ENCODE measurements at places on chromosomes 2 and 18.

DNA sequence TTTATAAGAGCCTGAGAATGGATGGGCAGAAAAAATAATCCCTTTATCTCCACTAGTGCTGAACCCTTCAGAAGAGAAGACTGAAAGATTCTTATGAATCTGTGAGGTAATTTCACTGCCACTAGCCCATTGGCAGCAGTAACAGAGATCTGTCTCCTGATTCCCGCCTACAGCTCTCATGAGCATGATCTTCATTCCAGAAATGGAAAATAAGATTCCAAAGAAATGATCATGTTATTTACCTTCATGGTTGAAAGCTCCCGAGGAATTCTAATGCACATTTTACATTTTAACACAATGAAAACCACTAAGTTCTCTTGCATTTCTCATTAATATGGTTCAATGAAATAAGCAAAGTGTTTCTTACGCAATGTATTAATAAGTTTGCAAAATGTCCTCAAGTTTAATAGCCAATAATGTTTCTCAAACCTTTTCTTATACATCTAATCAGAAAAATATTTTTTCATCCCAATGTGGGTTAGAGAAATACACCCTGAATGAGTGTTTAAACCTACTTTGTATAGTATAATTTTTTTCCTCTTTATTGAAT lies 905.6 kb downstream of the TMEM182 start:
- ATAC-seq, result no peak

DNA sequence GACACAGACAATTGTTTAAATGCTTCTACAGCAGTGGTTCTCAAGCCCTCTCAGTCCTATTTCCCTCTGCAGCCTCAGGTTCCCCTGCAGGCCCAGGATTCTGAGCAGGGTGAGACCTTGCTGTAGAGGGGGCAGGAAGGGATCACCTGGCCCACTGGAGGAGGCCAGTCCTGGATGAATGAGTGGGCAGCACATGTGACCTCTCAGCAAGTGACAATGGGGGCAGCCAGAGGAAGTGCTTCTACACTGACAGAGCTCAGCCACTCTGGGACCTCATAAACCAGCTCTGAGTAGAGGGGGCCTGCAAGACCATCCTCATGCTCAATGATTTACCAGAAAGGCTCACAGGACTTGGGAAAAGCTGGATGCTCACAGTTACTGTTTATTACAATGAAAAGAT lies 63.2 kb downstream of the ASB1 start:
- ATAC-seq, result no peak

- ATAC-seq, result no peak
These were observed 109.1 kb downstream of the CDK15 start for GRCh38 chr2:201915446-201915845.

DNA sequence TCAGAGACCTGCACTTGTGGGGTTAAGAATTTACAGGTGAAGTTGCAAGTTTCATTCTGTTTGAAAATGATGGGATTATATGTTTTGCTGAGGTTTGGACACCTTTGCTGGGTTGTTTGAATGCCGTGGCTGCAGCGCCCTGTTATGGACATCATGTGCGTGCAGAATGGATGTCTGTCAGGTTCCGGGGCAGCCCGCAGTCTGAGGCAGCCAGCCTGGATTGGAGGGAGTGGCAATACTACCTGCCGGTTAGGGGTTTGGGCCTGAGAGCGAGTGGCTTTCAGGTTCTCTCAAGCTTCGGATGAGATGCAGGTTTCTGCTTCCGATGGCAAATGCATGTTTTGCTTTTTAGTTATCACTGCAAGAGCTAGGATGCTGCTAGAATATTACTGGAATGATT lies 1.1 kb downstream of the CASP8 start:
- ATAC-seq, result no peak

DNA sequence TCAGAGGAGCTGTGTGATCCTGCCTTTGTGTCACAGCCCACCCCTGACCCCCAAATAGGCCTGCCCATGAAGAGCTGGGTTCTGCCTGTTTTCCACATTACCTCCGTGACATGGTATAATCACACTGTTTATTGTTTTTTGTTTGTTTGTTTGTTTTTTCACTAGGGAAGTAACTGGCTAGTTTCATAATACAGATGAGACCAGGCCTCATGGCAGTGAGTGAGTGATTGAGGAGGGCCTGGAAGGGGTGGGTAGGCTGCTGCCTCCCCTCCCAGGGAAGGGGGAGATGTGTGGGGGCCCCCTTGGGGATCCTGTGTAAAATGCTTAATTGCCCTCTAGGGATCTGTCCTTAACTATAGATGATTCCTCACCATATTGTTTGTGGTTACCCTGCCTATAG lies 190.5 kb downstream of the LDLRAD4 start:
- ATAC-seq, result no peak

DNA sequence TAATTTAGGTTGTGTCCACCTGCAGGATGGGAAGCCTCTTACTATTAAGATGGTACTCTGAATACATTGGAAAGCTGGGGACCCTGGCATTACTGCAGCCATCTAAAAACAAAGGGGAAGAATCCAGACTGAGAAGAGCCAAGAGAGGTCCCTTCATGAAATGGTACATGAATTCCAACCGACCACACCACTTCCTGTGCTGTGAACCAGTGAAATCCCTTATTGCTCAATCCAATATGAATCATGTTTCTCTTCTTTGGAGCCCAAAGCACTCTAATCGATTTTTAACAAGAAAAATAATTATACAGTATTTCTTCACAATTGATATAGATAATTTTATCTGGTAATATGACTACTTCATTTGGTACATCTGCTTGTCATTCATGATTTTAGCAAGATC lies 479.7 kb upstream of the RAB6C start:
- no peak for ATAC-seq

DNA sequence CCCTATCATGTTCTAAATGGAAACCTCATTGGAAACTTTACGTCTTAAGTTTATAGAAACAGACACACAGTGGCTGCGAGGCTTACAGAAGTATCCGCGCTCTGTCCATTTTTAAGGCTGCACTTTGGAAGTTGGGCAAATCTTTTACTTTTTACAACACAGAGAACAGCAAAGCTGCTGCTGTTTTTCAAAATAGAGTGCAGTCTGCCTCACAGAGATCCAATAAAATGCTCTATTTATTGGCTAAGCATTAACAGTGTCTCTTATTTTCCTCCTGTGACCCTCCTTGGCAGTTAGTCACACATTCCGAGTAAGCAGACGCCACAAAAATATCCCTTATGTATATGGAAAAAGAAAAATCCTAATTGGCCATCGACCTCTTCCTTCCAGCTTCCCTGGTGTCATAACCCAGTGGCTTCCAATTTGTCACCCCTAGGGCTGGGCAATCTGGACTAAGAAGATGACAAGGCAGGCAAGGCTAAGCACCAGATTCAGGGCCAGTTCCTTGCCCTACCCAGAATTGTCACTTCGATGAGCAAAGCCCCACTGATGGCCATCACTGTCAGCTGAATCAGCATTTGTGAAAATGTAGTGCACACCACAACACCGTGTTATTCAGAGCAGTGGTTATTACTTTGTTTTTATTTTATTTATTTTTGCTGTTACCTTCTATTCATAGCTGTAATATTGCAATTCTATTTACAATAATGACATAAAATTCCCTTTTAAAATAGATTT lies 47.7 kb upstream of the MEIS1 start:
- no peak for ATAC-seq

- ATAC-seq, result no peak
These were observed 45.6 kb downstream of the DIPK1C start for GRCh38 chr18:74411475-74411874.

DNA sequence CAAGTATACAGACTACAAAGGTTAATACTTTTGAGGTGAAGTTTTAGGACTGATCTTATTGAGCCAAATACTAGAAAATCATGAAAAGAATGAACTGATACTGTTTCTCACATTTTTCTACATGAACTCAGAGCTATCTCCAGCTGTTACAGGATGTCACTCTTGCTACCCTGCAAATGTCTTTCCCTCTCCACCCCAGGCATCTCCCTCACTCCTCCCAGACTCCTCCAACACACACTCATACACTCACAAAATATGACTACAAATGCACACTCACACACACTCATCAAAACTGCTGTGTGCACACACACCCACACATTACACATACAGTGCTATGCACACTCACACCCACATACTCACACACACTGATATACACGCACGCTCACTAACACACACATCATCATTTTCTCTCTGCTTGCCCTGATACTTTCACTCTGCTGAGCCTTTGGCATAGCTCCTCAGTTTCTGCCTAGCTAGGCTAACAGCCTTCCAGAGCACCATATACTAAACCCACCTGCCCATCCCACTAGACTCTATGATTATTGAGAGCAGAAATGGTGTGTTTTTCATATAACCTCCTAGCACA lies 273.3 kb downstream of the CD226 start:
- no peak for ATAC-seq

DNA sequence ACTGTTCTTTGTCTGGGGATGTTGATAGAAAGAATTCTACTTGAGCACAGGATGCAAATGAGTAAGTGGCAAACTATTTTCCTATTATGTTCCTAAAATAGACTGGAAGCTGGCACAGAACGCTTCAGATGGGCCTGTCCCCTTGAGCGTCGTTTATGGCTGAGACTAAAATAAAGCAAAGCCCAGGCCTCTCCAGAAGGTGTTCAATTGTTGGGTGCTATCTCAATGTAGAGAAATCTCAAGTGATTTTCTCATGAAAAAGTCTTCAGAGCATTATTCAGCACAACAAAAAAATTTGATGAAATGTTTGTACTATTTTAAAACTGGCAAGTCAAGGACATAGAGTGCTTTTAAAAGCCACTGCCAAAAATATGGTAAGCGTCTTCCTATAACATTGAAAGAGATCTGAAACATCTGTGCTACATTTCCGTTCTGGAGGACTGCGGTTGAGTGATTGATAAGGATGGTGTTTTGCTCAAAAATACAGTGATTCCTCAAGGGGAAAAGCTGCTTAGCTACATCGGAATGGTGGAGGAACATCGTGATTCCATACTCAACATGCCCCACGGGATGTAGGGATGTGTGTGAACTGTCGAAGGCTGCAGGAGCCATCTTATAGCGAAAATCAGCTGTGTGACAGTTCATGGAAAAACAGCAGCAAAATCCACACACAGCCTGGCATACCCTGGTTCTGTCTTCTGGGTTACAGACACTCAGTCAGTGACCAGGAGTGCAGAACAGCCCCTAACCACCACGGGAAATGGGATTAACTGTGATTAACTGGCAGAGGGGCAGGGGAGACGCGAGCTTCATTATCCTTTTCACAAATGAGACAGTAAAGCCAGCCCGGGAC lies 10.4 kb upstream of the LRRFIP1 start:
- no peak for ATAC-seq

DNA sequence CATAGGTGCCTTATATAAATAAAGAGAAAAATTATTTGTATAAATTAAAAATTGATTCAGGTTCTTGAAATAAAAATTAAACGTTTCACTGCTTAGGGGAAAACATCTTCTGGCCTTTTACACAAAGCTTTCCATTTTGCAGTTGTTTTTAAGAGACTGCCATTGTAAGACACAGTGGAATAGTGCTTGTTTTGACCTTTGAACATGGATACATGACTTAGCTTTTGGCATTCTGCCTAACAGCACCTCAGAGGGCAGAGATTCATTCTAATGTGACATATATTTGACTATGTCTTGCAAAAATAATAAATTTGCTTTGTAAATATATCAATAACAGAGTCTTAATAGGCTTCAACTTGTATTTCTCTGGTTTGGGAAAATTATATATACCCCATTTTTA lies 142.1 kb downstream of the SLC4A10 start:
- ATAC-seq, result no peak

DNA sequence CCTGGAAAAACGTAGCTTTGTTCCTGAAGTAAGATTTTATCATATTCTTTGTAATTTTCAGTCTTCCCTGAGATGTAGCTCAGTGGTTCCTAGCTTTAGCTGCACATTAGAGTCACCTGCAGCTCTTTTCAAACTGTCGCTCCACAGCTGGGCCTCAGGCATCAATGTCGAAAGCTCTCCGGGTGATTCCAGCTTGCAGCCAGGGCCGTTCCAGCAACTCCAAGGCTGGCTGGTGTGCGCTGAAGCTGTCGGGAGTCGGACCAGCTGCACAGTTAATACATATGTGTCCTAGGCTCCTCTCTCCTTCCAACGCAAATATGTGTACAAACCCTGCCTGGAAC lies 609 bp upstream of the ZNF2 start:
- ATAC-seq, result peak; percentile 30

DNA sequence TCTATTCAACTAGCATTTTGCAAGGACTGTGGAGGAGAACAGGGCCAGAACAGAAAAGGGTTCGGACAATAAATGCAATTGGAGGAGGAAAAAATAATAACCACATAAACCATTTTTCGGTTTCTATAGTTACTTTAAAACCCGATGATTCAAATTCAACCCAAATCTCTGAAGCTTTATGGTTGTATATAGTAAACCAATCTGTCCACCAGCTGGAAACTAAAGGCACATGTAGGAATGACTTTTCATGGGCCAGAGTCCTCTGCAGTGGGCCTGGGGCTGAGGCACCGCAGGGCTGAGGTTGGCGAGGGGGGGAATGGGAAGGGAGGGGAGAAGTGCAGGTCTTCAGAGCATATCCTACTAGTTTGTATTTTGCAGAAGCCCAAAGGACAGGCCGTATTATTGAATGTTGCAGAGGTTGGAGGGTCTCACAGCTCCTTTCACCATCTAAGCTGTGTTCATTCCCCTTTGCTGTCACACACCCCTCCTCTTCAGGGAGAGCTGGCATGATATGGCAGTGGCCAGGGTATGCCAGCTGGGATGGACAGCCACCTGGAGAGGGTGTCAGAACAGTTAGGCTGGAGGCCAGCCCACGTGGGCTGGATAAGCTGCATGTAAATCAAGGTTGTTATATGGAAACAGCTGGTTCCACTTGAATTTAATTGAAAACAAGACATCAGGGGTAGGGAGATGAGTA lies 267.1 kb downstream of the PRKCE start:
- no peak for ATAC-seq

DNA sequence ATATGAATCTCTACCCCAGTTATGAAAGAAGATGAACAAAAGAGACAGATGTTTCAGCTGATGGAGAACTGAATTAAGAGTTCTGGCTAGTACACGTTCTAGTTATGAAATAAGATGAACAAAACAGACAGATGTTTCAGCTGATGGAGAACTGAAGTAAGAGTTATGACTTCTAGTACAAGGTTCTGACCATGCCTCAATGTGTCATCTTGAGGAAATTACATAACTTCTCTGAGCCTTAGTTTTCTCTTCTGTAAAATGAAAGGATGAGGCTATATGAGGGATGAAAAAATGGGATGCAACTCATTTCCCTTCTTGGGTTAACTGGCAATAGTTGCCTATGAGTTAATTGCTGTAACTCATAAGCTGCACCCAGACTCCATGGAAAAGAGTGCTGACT lies 92.9 kb upstream of the WDR75 start:
- no peak for ATAC-seq

All from esophagus mucosa (tissue), 1 donor.